ENCODE measurements at places on chromosomes 11 and 22. TPM values are rescaled to one million over a fixed set of nuclear protein-coding genes. Genes with fewer than 3 reads are reported as not detected.
A peak's percentile ranks its signal among the peaks of the same experiment; 100 is the strongest.

Gene OR2D2
- total RNA-seq, result not detected

Gene F2
- not detected for total RNA-seq

Gene SMCO4
- total RNA-seq, result 6.2 TPM

Gene MDK
- total RNA-seq, result 46.1 TPM

GRCh38 chr22:35065183-35065582 is 775 bp upstream of the ISX start:
- no peak for DNase-seq

GRCh38 chr22:25997886-25998775 is 171.1 kb upstream of the SEZ6L start:
- DNase-seq, result no peak

Gene KCNK7
- total RNA-seq, result 0.14 TPM

- no peak for DNase-seq
Observed at GRCh38 chr22:47437110-47437509, 674.7 kb downstream of the TBC1D22A start.

DNA sequence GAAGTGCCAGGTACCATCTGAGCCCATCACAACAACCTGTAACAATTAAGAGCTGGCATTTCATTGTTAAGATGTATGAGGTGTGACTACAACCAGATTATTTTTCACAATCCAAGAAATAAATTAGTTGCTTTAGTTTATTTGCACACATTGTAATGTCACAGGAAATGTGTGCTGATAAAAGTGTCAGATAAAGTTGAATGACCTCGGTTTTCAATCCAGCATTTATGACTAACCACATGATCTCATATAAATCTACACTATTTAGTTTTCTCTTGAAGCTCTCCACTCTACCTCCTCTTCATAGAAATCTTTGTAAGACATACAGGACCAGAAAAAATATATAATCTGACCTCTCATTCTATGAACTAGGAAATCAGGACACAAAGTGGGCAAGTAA is 166.2 kb downstream of the PGR start:
- peak; percentile 52 for DNase-seq

- no peak for DNase-seq
Observed at GRCh38 chr22:47587361-47587760, 824.9 kb downstream of the TBC1D22A start.

Gene XPNPEP3
- 9.6 TPM for total RNA-seq

- no peak for DNase-seq
Observed at GRCh38 chr11:18804199-18804999, 12.8 kb upstream of the PTPN5 start.

Gene ACP2
- 64.2 TPM for total RNA-seq

GRCh38 chr11:103254123-103254522 is 144.9 kb downstream of the DYNC2H1 start:
- DNase-seq, result no peak

Gene VSIG10L2
- not detected for total RNA-seq

Gene TSPAN18
- 48.3 TPM for total RNA-seq

Gene CECR2
- total RNA-seq, result 0.17 TPM

Measured in dermis blood vessel endothelial cell (primary cell).